ENCODE measurements at places on chromosomes 12 and 14.

GRCh38 chr12:75754698-75755097, 243.3 kb upstream of the KRR1 start:
- no peak for DNase-seq

- DNase-seq = no peak
Measured at GRCh38 chr12:75943730-75944096, 87.9 kb downstream of the PHLDA1 start.

DNA sequence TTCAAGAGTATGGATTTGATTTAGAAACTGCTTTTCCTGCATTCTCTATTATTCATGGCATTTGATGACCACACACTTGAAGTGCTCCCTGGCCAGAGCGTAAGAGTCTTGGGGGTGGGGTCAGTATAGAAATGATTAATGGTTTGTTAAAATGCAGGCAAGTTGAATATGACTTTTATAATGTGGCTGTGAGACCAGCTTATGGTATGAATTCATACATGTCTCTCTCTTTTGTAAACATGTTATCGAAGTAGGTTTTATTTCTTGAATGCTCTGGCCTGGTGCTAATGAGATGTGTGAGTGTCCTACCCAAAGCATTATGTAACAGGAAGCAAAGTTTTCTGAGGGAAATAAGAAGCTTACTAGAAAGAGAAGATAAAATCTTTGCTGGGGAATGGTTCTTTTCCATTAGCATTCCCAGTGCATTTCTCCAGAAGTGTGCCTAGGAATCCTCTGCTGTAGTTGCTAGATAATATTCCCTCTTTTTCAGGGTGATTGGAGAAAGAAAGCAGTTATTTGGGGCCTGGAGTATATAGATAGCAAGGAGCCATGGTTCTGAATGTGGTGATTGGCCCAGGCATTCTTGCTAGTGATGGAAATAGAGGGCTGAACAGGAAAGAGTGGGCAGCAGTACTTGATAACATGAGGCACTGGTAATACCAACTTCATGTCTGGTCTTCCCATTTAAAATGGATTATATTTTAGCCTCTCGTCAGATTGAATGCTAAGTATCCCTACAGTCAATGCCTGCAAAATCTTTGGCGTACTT, 289.7 kb downstream of the RAD51B start:
- no peak for DNase-seq

- no peak for DNase-seq
Measured at GRCh38 chr12:20549108-20549719, 145.9 kb upstream of the SLCO1C1 start.

DNA sequence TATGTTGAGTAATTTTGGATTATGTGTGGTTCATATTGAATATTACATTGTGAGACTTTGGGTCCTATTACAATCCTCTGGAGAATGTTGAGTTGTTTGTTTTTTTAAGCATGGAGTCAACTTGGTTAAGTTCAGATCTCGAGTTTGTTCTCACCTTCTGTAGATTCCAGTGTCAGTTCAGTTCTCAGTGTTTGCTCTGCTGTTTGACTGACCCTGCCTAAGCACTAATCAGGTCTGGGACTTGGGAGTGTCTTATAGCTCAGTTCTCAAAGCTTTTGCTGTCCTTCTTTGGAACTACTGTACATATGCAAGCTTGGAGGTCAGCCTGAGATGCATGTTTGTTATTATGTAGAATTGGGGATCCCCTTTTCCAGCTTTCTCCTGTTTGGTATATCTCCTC, 63.1 kb downstream of the DIP2B start:
- no peak for DNase-seq

- DNase-seq = no peak
Measured at GRCh38 chr12:72605975-72606374, 333.8 kb downstream of the TRHDE start.

GRCh38 chr12:66188584-66189485, at the start of gene IRAK3:
Gene IRAK3 (plus strand): TSS chr12:66189214. CDS start chr12:66189300, 86 bp downstream.
- peak; percentile 79 for DNase-seq

DNA sequence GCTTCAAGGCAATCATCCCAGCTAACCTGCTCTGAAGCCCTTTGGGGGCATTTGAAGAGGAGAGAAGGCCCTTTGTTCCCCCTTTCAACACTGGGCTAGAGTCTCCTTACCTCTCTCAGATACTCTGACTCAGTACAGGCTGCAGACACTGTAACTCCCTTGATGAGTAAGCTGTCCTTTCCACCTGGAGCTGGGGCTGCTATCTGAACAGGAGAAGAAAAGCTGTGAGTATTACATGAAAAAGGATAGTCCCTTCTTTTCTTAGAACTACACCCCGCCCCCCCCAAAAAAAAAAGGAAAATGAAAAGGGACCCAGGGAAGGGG, 186.6 kb upstream of the PLEKHG7 start:
- no peak for DNase-seq

- DNase-seq = no peak
Measured at GRCh38 chr14:101196051-101196712, 292.7 kb upstream of the RTL1 start.

- DNase-seq = no peak
Measured at GRCh38 chr12:79648881-79649280, 41.9 kb downstream of the PAWR start.

- no peak for DNase-seq
Measured at GRCh38 chr12:32478858-32479725, 79.7 kb downstream of the FGD4 start.

DNA sequence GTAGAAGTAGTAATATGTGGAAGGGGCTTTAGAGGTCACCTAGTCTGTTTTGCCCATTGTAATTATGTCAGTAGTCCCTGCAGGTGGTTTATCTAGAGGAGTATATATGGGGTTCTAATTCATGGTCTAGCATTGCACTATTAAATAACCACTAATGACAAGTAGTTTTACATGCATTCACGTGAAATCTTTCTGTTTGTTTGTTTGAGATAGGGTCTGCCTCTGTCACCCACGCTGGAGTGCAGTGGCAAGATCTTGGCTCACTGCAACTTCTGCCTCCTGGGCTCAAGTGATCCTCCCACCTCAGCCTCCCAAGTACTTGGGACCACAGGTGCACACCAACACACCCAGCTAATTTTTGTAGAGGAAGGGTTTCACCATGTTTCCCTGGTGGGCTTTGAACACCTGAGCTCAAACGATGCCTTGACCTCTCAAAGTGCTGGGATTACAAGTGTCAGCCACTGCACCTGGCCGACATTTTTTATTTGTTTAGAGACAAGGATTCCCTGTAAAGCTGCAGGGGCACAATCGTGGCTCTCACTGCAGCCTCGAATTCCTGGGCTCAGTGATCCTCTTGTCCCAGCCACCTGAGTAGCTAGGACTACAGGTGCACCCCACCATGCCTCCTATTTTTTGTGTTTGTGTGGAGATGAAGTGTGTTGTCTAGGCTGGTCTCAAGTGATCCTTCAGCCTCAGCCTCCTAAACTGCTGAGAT, 12.0 kb upstream of the PSEN1 start:
- no peak for DNase-seq

- no peak for DNase-seq
Measured at GRCh38 chr12:59407799-59408198, 188.0 kb upstream of the SLC16A7 start.

- no peak for DNase-seq
Measured at GRCh38 chr14:88482524-88482923, 72.3 kb downstream of the PTPN21 start.

DNA sequence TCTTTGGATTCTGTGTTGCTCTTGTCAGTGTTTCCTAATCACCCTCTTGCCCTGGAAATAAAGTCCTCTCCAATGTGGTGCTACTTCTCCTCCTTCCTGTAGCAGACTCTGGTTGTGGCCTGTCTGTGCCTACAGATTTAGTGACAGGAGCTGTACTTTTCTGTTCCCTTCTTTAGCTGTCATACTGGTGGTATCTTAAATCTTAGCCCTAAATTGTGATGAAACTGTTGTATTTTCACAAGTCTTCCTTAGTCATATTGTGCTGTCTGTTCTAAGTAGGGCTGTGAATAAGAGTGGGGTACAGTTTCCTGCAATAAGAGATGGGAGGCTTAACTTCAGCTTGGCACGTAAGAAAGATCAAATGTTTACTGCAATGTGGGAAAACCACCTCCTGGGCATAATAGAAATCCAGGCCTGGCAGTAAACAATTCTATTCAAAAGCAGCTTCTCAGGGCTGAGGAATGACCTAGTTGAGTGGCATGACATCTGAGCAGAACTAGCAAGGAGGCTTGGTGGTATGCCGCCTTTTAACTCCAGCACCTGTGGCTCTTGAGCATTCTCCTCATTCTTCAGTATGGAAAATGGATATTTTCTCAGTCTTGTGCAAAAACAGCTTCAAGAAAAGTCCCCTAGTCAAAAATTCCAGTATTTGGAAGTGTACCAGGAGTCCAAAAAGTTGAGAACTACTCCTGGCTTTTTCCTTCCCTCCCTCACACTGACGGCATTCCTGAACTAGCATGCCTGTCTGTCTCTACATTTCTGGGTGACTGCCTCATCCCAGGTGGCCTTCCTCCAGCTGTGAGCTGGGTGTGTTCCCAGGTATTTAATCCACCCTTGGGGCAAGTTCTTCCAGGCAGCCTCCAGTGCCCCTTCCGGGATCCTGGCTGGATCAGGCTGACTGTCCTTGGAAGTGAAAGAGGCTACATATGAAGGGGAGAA, 19.5 kb downstream of the ANO6 start:
- DNase-seq = peak; percentile 41

DNA sequence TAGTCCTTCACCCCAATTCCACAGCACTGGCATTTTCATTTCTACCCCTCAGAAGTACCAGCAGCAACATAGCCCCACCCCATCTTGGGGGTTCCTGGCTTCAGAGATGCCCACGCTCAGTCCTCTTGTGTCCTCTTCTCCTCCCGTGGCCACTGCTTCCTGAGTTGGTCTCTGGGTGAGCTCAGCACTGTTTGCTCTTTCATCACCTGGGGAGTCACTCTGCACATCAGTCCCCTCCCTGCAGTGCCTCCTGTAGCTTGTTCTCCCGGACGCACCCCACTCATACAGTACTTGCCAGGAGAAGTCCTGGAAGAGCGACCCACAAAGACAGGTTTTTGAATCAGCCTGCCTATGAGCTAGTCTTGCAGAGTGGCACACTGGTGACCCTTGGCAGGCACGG, 63.8 kb downstream of the GSC start:
- DNase-seq = no peak

DNA sequence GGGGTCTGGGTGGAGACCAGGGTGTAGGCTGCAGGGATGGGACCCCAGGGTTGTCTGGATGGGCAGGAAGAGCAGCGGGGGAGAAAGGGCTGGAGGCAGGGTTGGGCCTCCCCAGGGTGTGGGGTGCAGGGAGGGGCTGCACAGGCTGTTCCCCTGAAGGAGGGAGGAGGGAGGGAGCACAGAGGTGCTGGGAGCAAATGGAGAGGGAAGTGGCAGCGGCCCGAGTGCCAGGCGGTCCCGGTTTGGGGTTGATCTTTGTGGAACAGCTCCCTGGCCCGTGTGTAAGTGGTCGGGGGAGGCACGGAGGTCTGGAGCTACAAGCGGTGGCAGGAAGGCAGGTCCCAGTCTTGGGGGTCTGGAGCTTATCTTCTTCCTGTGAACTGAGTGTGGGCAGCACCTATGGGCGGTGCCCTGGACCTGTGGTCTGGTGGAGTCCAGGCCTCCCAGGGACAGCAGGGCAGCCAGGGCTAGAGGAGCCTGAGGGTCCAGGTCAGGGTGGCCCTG, 391.6 kb downstream of the TMEM121 start:
- DNase-seq = no peak

- DNase-seq = no peak
Measured at GRCh38 chr12:19647806-19648556, 208.7 kb downstream of the AEBP2 start.

DNA sequence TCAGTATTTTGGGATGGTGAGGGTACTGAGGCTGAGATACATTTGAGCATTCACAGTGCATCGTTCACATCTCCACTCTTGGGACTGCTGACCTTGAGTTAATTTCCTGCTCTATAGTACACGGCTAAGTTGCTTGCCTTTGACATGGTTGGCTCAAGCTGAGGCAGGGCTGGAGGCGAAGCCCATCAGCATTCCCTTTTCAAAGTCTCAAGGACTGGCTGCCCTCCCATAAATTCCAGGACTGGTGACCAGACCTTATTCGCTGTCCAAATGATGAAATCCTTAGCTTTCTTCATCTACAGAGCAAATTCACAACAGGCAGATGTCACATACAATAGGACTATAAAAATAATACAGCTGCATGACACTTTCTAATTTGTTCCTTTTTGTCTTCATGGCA, 85.9 kb downstream of the SSPN start:
- peak; percentile 64 for DNase-seq

- no peak for DNase-seq
Measured at GRCh38 chr12:76784600-76785051, 20.7 kb downstream of the ZDHHC17 start.

- DNase-seq = no peak
Measured at GRCh38 chr14:21852061-21852664, 178.5 kb upstream of the OR4E1 start.

- no peak for DNase-seq
Measured at GRCh38 chr12:1946296-1946695, 27.8 kb upstream of the CACNA2D4 start.

DNA sequence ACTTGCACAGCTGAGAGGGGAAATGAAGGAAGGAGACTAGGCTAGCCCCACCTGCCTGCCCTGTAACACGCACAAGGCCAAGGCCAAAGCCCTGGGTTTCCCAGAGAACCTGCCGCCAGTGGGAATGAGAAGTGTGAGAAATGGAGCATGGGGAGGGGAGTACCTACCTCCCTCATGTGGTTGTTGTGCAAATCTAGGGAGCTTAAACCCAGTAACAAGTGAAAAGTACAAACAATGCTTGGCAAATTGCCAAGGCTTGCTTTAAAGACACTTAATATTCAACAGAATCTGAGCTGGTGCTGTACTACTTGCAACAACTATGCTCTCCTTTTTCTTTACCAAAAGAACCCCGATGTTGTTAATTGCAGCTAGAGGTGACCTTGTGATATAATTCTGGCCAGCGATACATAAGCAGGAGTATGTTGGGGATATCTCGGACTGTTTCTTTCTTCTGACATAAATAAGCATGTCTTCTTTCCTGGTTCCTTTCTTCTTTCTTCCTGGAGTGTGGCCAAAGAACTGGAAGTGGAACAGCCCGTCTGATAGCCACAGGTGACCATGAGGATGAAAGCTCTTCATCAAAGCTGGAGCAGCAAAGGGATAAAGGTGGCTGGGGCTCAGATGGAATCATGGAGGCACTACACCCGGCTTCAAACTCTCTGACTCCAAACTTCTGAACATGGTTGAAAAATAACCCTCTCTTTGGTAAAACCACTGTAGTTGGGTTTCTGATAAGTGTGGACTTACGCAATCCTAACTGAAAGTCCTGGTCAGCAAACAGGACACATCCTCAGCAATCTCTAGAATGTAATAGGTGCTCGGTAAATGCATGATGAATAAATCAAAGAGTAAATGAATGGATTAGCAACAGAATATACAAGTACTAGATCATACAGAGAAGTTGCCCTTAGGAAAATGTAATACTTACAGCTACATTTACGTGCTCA, 207.9 kb downstream of the NUAK1 start:
- no peak for DNase-seq

GRCh38 chr12:52515319-52515646, 4.9 kb downstream of the KRT5 start:
- no peak for DNase-seq
